Left ventricle myocardium superior (tissue), 1 donor: ENCODE measurements at places on chromosomes 12 and 14. TPM values are rescaled to one million over a fixed set of nuclear protein-coding genes. Genes with fewer than 3 reads are reported as not detected.

GPRC5A gene
- total RNA-seq, result 1.9 TPM

DNA sequence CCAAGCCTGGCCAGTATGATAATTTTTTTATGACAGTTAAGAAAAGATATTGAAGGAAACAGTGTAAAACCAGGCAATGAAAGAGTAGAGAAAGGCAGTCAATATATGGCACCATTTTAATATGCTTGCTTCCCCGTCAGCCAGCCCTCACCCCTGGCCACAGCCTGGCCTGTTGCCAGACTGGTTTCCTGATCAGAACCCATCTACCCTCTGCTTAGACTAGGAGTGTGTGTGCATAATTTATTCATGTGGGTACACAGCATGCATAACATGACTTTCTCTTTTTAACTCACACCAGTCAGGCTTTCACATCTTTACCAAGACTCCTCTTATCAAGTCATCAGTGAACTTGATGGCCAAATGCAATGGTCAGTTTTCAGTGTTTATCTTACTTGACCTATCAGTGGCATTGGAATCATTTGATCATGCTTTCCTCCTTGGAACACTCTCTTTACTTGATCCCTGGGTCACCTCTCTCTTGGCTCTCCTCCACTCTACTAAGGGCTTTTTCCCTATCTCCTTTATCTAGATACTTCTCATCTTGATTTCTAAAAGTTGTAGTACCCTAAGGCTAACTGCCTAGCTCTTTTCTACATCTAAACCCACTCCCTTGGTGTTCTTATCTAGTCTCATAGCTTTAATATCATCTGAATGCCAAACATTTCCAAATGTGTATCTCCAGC lies 10.0 kb upstream of the GPR19 start:
- peak; percentile 49 for DNase-seq

PAH gene
- not detected for total RNA-seq

TMPRSS12 gene
- not detected for total RNA-seq

DNA sequence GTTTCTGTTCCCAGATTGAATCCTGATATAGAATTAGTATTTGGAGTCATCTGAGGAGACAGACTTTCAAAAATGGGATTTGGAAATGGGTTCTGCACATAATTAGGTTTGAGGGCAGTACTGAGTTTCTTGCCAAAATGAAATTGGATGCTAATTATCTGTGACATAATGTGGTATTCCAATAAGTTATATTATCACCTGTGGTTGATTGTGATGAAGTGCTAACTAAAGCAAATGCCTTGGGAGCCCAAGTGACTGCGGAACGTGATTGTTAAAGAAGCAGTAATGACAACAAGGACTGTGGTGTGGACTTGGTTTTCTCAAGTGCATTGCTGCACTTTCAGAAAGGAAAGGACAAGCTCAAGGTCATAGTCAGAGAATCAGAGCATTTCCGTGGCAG lies 337.0 kb downstream of the IPO8 start:
- DNase-seq, result no peak

GRCh38 chr14:96634481-96634880 lies 132.3 kb downstream of the PAPOLA start:
- no peak for DNase-seq

DNA sequence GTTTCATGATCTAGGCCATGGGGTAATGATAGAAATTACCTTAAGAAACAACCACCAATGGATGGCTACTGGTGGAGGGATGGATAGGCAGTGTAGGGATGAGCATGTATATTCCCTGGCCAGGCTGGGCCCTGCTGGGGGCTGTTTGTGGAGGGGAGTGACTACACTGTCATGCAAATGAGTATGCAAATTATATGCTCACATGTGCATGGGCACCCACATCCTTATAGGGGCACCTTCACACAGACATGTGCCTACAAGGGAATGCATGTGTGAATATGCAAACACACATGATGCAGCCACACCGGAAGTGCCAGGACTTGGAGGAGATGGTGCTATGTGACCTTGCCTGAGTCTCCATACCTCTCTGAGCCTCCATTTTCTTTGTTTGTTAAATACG lies 39.7 kb upstream of the FAM222A start:
- DNase-seq, result no peak

NT5DC3 gene
- 3.3 TPM for total RNA-seq

AHNAK2 gene
- 2.5 TPM for total RNA-seq

DNA sequence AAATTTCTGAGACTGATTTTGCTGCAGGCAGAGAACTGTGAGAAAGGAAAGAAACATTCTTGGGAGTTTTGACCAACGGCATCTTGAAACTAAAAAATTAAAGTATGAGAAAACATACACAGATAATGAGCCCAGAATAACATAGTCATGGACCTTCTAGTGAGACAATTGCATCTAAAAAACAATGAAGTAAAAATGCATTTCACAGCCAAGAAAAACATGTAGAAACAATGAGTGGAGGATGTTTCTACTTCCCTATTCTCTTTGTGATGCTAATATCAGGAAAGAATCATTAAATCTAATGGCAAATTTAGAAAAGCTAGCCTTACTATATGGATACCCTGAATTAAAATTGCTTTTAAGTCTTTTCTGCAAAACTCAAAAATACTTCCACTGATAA lies 12.2 kb upstream of the PLEKHG7 start:
- DNase-seq, result no peak

DNA sequence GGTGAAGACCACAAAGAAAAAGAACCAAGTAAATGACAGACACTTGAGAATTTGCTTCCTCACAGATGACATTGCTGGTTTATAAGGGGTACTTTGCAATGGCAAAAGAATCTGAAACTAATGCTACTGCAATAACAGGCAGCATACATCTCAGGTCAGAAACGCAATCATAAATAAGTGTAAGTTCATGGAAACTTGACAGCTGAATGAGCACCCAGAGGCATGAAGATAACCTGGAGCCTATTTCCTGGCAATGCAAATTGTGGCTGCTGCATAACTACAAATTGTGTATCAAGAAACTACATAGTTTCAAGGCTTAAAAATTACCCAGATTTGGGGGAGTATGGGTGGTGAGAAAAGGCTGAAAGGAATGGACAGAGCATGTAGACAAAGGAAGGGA lies 8.5 kb upstream of the MYO1A start:
- no peak for DNase-seq

BEST3 gene
- 0.55 TPM for total RNA-seq

DNA sequence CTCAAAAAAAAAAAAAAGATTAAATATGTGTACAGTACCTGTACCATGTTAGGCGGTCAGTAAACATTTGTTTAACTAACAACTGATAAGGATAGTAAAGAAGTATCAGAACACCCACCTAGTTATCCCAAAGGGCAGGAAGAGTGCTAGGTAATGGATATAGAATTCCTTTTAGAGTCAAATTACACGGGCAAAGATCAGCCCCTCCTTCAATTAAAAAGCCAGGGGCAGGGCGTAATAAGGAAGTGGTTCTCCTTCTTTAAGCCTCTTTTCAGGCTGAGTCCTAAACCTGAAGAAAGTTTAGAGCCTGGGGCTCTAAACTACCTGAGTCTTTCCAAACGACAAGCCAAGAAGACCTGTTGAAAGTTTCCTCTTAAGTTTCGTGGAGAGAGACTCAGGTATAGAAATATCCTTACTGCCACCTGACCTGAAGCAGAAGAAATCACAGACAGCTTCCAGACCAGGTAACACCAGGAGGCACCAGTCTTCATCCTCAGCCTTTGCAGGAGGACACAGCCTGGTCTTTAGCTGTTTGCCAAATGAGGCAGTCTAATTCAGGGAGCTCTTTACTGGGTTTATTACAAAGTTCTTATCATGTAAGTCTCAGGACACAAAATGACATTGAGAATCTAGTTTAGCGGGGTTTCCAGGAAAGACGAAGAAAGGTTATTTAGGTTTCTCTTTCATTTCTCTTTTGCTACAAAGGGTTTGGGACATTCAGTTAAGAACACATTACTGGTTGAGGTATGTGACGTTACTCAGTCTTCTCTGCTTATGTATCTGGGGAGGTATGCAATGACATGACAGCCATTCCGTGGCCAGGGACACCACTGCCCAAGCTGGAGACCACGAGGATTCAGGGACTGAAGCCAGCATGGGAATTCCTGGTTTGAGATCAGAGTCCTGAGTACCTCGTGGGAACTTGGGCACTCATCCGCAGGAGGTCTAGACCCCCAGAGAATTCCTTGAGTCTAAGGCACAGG lies at the start of gene BCL2L14:
TSS of gene BCL2L14 (plus strand) at position 266 of the 983 bp plus-strand sequence. CDS start 8,367 bp downstream, outside the sequence.
- DNase-seq, result no peak

DNA sequence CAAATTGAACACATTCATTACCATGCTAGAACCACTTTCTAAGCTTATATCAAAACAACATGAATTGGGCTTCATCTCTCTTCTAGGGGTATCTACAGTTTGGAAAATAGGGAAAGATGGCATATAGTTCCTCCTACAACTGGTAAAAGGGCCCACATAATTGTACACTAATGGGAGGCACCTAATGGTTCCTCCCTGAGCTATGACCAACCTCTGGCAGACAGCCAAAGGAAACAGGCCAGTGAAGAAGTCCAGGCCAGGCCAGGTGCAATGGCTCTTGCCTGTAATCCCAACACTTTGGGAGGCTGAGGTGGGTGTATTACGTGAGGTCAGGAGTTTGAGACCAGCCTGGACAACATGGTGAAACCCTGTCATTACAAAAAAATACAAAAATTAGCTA lies 23.2 kb upstream of the APOF start:
- no peak for DNase-seq

DNA sequence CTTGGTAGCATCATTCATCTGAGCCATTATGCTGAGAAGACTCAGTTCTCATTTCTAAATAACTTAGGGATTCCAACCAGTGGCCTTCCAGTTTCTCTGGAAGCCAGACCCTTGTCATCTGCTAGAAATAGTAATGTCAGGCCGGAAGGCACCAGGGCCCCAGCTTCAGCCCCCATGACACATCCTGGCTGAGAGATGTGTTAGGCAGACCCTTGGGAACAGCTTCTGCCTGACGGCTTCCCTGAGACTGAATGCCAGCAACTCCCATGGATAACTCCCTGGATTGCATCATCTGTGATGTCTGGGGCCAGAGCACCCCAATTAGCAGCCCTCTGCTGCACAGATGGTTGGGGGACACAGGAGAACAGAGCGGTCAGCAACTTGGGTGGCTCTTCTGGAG lies 583.5 kb upstream of the TBX3 start:
- DNase-seq, result no peak

FGD6 gene
- 23.5 TPM for total RNA-seq

- DNase-seq, result no peak
Measured at GRCh38 chr14:56049536-56049935, 68.7 kb upstream of the PELI2 start.

CLEC4C gene
- not detected for total RNA-seq

PCED1B gene
- total RNA-seq, result 1.1 TPM
